ENCODE measurements at places on chromosomes 12 and 14.

GRCh38 chr14:42110167-42110566 lies 503.5 kb downstream of the LRFN5 start:
- no peak overlapping the region for H3K27ac ChIP-seq
- no peaks in the 10 kb centered on the region for H3K27me3 ChIP-seq
- no peak overlapping the region for H3K4me3 ChIP-seq
- no peak for DNase-seq

- no peaks in the 10 kb centered on the region for H3K36me3 ChIP-seq
- H3K4me1 ChIP-seq: no peaks in the 10 kb centered on the region
- no peak overlapping the region for H3K27ac ChIP-seq
- H3K4me3 ChIP-seq: no peak overlapping the region
- DNase-seq: no peak
These were observed 238.4 kb downstream of the TMEM132D start for GRCh38 chr12:129665414-129665813.

DNA sequence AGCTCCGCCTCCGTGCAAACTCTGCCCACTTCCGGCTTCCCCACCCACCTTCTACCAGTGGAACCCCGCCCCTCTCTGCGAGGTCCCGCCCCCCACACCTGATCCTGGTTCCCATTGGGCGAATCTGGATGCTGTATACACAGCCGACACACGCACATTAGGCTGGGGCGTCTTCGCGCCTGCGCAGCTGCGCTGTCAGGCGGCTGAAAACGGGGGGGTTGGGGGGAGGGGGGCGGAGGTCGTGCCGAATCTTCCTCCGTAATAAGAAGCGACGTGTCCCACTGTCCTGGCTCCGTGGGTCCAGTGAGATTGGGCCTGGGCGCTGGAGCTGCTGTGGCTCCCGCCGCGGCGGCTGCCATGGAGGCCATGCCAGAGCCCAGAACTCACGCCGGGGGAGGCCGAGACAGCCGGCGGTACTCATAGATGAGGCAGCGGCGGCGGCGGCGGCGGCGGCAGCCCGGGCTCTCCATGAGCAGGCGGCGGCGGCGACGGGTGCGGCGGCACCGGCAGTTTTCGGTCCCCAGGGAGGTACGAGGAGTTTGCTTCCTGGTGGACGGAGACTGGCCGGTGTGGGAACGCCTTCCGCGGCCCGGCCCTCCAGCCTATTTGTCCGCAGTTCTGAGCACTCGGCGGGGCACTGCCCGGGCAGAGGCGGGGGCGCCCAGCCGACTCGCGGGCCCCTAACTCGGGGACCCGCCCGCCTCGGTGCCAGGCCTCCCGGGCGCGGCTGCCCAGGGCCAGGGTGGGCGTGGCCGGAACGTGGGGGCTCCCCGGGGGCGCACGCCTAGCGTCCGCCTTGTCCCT lies 64.5 kb downstream of the KLHL28 start:
- H3K27ac ChIP-seq: peak overlapping the region; percentile 97
- H3K27me3 ChIP-seq: no peaks in the 10 kb centered on the region
- peaks cover 9% of the 10 kb centered on the region for H3K36me3 ChIP-seq
- H3K4me3 ChIP-seq: peak overlapping the region; percentile 75
- H3K4me1 ChIP-seq: no peaks in the 10 kb centered on the region

- H3K36me3 ChIP-seq: no peaks in the 10 kb centered on the region
- no peak for DNase-seq
- H3K4me3 ChIP-seq: no peak overlapping the region
- H3K27ac ChIP-seq: no peak overlapping the region
- no peaks in the 10 kb centered on the region for H3K27me3 ChIP-seq
These were observed 78.4 kb upstream of the TSPAN8 start for GRCh38 chr12:71236133-71236660.

DNA sequence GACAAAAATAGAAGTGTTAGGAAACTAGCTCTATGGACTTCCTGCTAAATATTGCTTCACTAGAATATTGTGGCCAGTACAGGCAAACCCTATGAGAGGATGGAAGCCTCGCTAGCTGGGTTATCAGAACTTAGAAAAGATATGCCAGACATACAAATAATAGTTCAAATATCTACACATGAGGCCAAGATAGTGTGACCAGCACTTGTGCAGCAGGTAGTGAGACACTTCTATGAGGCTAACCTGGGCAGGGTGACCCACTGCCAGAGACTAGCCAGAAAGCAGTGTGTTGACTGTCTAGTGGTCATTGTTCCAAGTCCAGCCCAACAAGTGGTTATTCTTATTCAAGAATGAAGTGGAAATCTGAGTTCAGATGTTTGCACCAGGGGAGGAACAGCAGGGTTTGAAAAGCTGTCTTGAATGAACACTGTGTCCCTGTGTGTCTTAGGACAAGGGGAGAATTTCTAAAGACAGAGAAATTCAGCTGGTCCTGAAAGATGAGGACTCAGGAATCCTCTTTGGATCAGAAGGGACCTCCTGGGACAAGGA lies 16.3 kb downstream of the TSPAN8 start:
- H3K4me1 ChIP-seq: no peaks in the 10 kb centered on the region
- no peaks in the 10 kb centered on the region for H3K27me3 ChIP-seq
- no peak for DNase-seq
- no peaks in the 10 kb centered on the region for H3K36me3 ChIP-seq
- H3K4me3 ChIP-seq: no peak overlapping the region

- no peaks in the 10 kb centered on the region for H3K27me3 ChIP-seq
- no peak overlapping the region for H3K27ac ChIP-seq
- no peak overlapping the region for H3K4me3 ChIP-seq
- H3K36me3 ChIP-seq: no peaks in the 10 kb centered on the region
These were observed 35.0 kb upstream of the LYZ start for GRCh38 chr12:69313209-69313608.

DNA sequence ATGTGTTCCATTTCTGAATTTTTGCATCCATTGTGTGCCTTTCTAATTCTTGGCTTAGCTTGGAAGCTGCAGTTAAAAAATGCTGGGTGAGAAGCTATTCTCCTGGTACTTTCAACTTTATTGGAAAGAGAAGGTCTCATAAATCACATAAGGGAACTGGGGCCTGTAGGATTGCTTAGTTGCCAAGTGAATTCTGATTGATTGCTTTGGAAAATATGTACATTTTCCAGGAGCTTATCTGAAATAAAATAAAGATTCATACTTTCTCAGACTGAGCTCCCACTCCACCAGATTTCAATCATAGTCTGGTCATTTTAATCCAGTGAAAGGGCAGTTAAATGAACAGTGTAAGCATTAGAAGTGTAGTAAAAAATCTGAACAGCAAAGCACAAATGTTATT lies 50.0 kb upstream of the PRICKLE1 start:
- no peaks in the 10 kb centered on the region for H3K36me3 ChIP-seq
- no peaks in the 10 kb centered on the region for H3K27me3 ChIP-seq
- H3K4me3 ChIP-seq: no peak overlapping the region
- no peaks in the 10 kb centered on the region for H3K4me1 ChIP-seq
- no peak overlapping the region for H3K27ac ChIP-seq

DNA sequence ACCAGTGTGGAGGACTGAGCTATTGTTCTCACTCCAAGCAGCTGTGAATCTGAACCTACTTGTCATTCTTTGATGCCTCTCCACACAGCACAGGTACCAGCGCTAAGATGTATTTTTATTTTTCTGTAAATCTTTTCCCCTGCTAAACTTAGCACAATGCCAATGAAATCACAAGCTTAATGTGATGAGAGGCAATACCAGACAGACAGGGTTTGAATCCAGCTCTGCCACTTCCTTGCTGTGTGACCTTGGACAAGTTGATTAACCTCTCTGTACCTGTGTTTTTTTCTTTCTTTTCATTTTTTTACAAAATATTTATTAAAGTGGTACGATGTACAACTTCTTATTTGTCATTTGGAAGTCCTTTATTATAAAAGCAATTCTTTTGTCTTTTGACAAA lies 757.6 kb downstream of the MED13L start:
- no peak overlapping the region for H3K27ac ChIP-seq
- no peaks in the 10 kb centered on the region for H3K27me3 ChIP-seq
- no peak for DNase-seq
- H3K36me3 ChIP-seq: no peaks in the 10 kb centered on the region

- H3K4me3 ChIP-seq: peak overlapping the region; percentile 21
- peaks cover 26% of the 10 kb centered on the region for H3K4me1 ChIP-seq
- no peak for DNase-seq
- H3K27me3 ChIP-seq: no peaks in the 10 kb centered on the region
These were observed 103.5 kb downstream of the FGD4 start for GRCh38 chr12:32502693-32503502.

DNA sequence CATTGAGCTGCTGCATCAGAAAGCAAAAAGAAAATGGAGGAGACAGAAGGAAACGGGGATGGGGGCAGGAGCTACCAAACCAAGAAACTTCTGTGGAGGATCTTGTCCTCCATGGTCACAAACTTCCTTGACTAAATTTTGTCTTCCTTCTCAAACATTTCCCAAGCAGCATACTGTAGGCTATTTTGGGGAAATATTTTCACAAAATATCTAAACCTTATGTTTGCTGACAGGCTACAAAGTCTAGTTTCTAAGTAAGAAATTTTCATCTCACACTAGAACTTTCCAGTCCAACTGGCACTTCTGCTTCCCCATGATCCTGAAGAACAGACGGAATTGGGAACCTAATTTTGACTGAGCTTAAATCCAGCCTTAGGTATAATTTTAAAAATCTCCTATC lies 552.0 kb downstream of the SNAPC1 start:
- DNase-seq: no peak
- no peak overlapping the region for H3K27ac ChIP-seq
- no peak overlapping the region for H3K4me3 ChIP-seq
- H3K27me3 ChIP-seq: no peaks in the 10 kb centered on the region

GRCh38 chr12:91053951-91054715 lies 3.7 kb downstream of the KERA start:
- no peak overlapping the region for H3K4me3 ChIP-seq
- H3K27ac ChIP-seq: no peak overlapping the region
- H3K36me3 ChIP-seq: no peaks in the 10 kb centered on the region
- no peaks in the 10 kb centered on the region for H3K4me1 ChIP-seq
- H3K27me3 ChIP-seq: no peaks in the 10 kb centered on the region

DNA sequence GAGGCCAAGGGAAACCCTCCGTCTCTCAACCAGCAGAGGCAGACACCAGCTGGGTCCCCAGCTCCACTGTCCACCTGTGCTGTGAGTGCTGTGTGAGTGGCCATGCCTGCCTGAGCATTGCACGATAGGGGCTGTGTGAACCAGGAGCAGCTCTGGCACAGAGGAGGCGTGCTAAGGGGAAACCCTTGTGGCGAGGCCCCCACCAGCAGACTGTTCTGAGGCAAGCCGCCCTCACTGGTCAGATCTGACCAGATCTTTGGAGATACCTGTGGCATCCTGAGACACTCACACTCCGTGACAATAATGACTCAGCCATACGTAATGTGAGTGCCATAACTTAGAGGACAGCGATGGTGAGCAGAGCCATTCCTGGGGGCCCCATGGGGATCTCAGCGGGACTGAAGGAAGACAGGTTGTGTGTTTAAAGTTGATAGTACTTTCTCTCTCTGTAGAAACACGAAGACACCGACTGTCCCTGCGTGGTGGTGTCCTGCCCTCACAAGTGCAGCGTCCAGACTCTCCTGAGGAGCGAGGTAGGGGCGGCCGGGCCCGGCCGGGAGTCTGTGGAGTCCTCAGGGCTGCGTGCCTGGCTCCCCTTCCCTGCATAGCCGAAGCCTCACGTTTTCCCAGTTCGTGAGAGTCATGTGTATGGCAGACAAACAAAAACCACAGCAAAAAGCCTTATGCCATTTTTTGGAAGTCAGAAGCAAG lies 36.6 kb upstream of the AMN start:
- DNase-seq: no peak
- H3K4me1 ChIP-seq: no peaks in the 10 kb centered on the region
- H3K4me3 ChIP-seq: no peak overlapping the region
- no peak overlapping the region for H3K27ac ChIP-seq

DNA sequence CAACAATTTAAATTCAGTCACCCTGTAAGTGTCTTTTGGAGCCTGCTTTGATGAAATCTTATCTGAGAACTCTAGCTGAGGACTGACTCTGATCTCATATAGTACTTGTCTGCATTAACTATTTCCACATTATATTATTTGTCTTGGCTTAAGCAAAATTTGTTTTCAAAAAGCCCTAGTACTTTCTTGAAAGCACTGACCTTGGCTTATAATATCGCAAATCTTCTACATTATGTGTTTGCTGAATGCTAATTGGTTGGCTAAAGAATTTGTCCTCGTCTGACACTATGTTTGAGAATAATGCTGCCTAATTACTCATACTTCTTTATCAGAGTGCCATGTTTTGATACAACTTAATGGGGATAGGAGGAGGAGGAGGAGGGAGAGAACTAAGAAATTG lies 46.9 kb upstream of the FLRT2 start:
- no peaks in the 10 kb centered on the region for H3K4me1 ChIP-seq
- no peaks in the 10 kb centered on the region for H3K36me3 ChIP-seq
- DNase-seq: no peak
- H3K27me3 ChIP-seq: no peaks in the 10 kb centered on the region
- H3K4me3 ChIP-seq: no peak overlapping the region

- DNase-seq: no peak
- no peak overlapping the region for H3K4me3 ChIP-seq
- no peak overlapping the region for H3K27ac ChIP-seq
- no peaks in the 10 kb centered on the region for H3K36me3 ChIP-seq
- no peaks in the 10 kb centered on the region for H3K4me1 ChIP-seq
These were observed 133.6 kb upstream of the NAV3 start for GRCh38 chr12:77697126-77697525.

DNA sequence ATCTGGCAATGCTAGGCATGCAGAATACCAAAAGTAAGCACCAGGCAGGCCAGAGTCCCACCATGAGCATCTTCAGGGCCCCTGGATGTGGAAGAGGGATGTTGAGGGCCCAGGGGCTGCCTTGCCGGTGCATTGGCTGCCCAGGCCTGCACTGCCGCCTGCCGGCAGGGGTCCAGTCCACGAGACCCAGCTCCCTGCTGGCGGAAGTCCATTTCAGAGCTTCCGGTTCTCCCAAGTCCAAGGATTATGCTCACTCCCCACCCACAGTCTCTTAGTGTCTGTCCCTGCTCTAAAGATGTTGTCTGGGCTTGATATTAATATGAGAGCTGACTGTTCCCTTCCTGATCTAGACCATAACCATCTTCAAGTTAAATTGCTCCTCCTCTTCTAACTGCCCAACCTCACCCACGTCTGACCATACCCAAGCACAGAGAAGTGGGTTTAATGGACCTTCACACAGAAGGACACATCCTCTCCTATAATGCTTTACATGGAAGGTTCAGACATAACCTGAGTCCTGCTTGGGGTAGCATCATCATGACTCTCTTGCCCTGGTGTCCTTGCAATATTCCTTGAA lies 117.4 kb downstream of the DAD1 start:
- peaks cover 6% of the 10 kb centered on the region for H3K4me1 ChIP-seq
- no peaks in the 10 kb centered on the region for H3K27me3 ChIP-seq
- H3K4me3 ChIP-seq: no peak overlapping the region
- DNase-seq: no peak
- H3K36me3 ChIP-seq: no peaks in the 10 kb centered on the region

- H3K4me3 ChIP-seq: no peak overlapping the region
- H3K27me3 ChIP-seq: no peaks in the 10 kb centered on the region
- no peaks in the 10 kb centered on the region for H3K36me3 ChIP-seq
- no peak overlapping the region for H3K27ac ChIP-seq
These were observed 13.5 kb upstream of the ACTR6 start for GRCh38 chr12:100187068-100187467.
